ENCODE measurements at places on chromosomes 16 and 17. TPM values are rescaled to one million over a fixed set of nuclear protein-coding genes. Genes with fewer than 3 reads are reported as not detected.

COL1A1 gene
- total RNA-seq, result 37.2 TPM

HS3ST6 gene
- not detected for total RNA-seq

TBKBP1 gene
- 5.2 TPM for total RNA-seq

SLC35G6 gene
- total RNA-seq, result not detected

AANAT gene
- total RNA-seq, result not detected

ATXN1L gene
- total RNA-seq, result 67.4 TPM

LYRM1 gene
- 12.4 TPM for total RNA-seq

WNT9B gene
- total RNA-seq, result not detected

FBXO39 gene
- not detected for total RNA-seq

RAMP2 gene
- total RNA-seq, result not detected

CARD14 gene
- not detected for total RNA-seq

CDH8 gene
- not detected for total RNA-seq

RGS9 gene
- total RNA-seq, result 1.6 TPM

KRT12 gene
- total RNA-seq, result not detected

SYNGR3 gene
- total RNA-seq, result 6.2 TPM

PRSS8 gene
- not detected for total RNA-seq

TEKT3 gene
- total RNA-seq, result not detected

VTN gene
- 0.25 TPM for total RNA-seq

MYO1D gene
- 6.8 TPM for total RNA-seq

CSF3 gene
- not detected for total RNA-seq

NECAB2 gene
- not detected for total RNA-seq

C16orf54 gene
- 129 TPM for total RNA-seq

RAC3 gene
- 3.5 TPM for total RNA-seq

ZNF174 gene
- total RNA-seq, result 4.5 TPM

TNFAIP1 gene
- total RNA-seq, result 15.3 TPM

CA10 gene
- not detected for total RNA-seq

SOX9 gene
- total RNA-seq, result not detected

PRR11 gene
- 0.30 TPM for total RNA-seq

SULT1A3 gene
- total RNA-seq, result 17.8 TPM

RFWD3 gene
- 49.7 TPM for total RNA-seq

SSTR5 gene
- total RNA-seq, result not detected

TBX4 gene
- total RNA-seq, result not detected

CHST5 gene
- not detected for total RNA-seq

IL17C gene
- 0.81 TPM for total RNA-seq

AATK gene
- 0.30 TPM for total RNA-seq

CDRT15 gene
- total RNA-seq, result not detected

RCVRN gene
- total RNA-seq, result 0.30 TPM

HASPIN gene
- 0.58 TPM for total RNA-seq

TLCD1 gene
- 0.73 TPM for total RNA-seq

ZFHX3 gene
- 0.22 TPM for total RNA-seq

MT1H gene
- total RNA-seq, result not detected

KRTAP4-5 gene
- total RNA-seq, result not detected

All from CD8-positive, alpha-beta T cell (primary cell).